ENCODE measurements at places on chromosomes 3 and 15.

DNA sequence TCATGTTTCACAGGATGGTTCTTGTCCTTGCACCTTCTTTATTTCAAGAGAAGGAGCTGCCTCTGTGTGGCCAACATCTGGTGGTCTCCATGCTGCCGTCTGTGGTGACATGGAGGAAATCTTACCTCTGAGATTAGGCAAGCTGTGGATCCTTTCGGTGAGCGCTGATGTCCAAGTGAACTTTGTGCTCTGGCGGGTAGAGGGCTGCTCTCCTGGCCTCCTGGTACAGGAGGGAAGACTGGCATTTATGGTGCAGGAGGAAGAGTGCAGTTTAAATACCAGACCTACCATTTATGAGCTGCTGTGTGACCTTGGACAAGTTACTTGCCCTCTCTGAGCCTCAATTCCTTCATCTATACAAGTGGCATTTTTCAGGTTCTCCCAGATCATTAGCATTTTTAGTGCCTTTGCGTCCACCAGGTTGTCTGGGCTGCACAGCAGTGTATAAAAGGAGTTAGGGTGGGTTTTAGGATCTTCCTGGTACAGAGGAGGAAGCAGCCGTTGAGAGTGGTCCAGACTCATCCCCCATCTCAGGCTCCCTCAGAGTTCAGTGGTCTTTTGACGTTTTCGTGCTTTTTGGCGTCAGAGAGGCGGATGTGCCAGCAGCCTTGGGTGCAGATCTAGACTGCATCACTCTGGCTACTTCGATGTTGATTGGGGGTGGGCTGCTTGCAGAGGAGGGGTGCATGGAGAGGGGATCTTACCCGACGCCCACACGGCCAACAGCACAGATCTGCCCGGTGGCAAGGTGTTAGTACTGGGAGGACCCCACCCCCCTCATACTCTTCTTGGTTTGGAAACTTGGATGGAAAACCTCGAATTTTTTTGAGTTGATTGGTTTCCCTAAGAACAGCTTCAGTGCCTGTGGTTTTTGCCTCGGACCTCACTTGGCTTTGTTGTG lies 162.2 kb downstream of the ITPR1 start:
- no peak for DNase-seq

DNA sequence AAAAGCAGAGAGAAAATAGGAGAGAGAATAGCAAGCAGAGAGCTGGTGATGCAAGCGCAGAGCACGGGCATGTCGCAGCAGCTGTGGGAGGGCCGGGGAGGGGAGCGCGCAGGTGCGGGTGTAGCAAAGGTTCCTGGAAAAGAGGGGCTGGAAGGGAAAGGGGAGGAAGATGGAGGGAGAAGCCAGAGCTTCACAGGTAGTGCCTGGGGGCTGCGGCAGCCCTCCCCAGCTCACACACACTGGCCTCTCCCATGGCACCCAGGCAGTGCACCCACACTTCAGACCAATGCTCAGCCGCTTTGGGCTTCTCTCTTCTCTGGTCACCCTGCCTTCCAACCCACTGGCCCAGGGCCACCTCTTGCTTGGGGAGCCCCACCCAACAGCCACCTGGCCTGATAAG lies 72.1 kb downstream of the ADAMTS7 start:
- DNase-seq = no peak

DNA sequence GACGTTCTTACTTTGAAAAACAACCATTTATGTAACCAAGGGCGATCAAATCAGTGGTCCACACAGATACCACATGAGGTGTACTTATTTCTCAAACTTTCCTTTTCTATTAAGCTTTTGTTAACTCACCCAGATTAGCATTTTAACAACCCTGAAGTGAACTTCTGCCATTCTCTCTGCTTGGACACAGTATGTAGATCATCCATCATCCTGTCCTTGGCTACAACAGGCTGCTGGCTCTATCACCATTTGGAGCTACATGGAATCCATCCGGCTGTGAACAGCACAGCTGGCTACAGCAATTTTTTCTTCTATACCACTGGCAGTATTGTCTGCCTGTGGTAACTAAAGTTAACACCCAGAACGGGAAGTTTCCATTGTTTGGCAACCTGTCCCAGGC lies 4.4 kb downstream of the SEMA6D start:
- DNase-seq = no peak

GRCh38 chr3:128133273-128133883 lies 9.8 kb upstream of the RUVBL1 start:
- DNase-seq = peak; percentile 54

- peak; percentile 54 for DNase-seq
Measured at GRCh38 chr3:48466386-48467109, 20.0 kb downstream of the ATRIP start.
